Adipocyte (in vitro differentiated cells): ENCODE measurements at places on chromosomes 1 and 21.
A peak's percentile ranks its signal among the peaks of the same experiment; 100 is the strongest.

GRCh38 chr1:174989536-174990220 lies 10.1 kb upstream of the CACYBP start:
- DNase-seq = no peak

- peak; percentile 87 for DNase-seq
These were observed 52.5 kb downstream of the CDC7 start for GRCh38 chr1:91553177-91553591.

DNA sequence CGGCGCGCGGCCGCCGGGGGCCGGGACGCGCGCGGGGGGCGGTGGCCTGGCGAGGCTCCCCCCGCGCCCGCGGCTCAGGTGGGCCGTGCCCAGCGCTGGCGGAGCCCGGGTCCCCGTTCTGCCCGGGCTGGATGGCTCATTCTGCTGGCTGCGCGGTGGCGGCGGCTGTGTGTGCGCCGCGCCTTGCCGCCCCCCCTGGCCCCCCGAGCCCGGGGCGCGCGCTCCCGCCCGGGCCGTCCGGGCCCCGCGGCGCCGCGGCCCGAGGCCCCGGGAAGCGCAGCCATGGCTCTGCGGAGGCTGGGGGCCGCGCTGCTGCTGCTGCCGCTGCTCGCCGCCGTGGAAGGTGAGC lies at the start of gene EPHB2:
EPHB2 (plus strand) TSS at position 139 of the 349 bp plus-strand sequence; CDS start at position 283, 144 bp downstream.
- DNase-seq = peak; percentile 74

GRCh38 chr21:37372951-37373350 lies 6.4 kb downstream of the DYRK1A start:
- DNase-seq = no peak

DNA sequence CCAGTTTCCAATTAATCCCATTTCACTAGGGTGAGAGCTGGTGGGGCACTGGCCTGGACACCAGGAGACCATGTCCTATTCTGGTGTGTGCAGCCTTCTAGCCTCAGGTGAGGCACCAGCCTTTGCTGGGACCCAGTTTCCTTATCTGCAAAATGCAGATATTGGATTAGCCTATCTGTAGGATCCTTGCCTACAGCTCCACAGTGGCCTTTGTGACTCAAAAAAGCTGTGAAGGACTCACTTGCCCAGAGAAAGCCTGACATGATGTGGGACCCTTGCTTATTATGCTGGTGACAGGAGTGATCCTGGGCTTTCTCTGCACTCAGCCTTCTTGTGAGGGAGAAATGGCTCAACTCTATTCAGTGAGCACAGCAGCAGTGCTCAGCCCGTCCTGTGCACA lies 32.3 kb downstream of the TENT5C start:
- DNase-seq = no peak

- peak; percentile 88 for DNase-seq
These were observed 10.6 kb upstream of the COL6A1 start for GRCh38 chr21:45970674-45971615.
